Fibroblast of lung (primary cell): ENCODE measurements at places on chromosomes 2 and 18.

DNA sequence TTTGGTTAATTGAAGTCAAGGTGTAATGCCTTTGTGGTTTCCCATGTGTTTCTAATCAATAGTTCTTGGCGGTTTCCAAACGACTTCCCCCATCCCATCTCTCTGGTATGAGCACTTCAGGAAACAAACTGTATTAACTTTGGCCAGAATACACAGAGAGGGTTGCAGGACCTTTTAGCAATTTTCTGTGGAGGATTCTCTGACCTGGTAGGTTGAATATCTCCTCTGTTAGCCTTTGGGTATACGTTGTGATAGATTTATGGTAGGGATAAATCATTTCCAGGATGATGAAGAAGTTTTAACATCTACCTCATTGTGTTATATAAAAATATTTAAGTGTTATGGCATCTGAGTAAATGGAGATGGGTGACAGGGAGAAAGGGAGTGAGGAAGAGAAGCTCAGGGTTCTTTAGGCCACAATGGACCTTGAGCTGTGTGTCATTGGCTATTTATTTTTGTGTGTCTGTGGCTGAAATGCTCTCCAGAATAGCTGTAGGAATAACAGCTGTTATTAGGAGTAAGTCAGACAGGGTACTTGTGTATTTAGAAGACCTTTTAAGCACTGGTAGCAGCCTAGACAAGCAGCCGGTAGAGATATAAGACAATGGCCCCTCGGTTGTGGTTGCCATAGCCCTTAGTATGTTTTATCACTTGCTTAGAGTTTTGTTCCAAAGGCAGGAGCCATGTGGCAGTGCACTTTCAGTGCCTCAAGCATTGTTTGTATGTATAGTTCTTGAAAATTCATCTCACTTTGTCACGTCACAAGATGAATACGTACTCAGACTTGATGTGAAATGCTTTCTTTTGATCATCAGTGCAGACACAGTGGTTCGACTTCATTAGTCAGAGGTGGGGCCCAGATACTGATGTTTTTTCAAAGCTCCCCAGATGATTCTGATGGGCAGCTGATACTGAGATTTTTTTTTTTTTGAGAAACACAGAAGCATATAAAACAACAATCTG, 91.1 kb downstream of the FMNL2 start:
- peak; percentile 59 for DNase-seq

GRCh38 chr2:100235098-100235497, 87.2 kb downstream of the LONRF2 start:
- no peak for DNase-seq

- DNase-seq = peak; percentile 81
Observed at GRCh38 chr2:112794131-112794733, 9.9 kb upstream of the IL1A start.

DNA sequence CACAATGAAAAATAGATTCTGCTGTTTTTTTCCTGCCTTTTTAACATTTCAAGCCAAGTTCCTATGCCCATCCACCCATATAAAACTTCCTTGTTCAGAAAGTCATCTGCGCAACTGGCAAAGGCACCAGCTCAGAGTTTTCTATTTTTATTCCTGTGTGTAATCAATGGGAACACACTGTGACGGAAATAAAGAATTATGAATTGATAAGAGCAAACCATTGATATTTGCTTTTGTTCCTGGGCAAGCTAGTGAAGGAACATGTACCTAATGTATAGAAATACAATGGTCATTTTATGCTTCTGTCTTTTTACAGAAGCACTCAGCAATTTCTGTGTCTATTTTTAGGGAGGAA, 30.8 kb upstream of the AAK1 start:
- DNase-seq = no peak

DNA sequence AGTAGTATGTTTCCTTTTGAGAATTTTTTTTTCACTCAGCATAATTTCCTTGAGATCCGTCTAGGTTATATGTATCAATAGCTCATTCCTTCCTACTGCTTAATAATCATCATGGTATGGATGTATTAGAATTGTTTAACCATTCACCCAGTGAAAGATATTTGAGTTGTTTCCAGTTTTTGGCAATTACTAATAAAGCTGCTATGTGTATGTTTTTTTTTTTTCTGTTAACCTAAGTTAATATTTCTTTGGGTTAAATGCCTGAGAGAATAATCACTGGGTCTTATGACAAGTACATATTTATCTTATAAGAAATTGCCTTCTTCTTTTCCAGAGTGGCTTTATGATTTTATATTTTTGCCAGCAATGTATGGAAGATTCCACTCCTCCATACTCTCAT, 96.4 kb upstream of the ST6GAL2 start:
- peak; percentile 72 for DNase-seq

DNA sequence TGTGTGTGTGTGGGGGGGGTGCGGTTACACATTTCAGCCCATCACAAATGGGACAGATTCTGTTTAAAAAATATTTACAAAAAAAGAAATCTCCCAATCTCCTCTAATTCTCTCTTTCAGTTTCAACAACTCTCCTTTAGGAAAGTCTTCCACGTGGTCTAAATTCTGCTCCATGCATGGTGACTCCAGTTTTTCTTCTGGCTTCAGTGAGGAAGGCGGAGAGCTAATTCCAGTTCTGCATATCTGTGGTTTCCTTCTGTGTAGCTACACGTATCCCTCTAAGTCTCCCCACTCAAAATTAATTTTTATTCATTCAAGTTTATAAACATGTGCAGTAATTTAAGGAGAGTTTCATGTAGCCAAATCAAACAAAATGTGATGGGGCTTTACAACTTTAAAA, 111.6 kb downstream of the SLC4A3 start:
- peak; percentile 75 for DNase-seq

DNA sequence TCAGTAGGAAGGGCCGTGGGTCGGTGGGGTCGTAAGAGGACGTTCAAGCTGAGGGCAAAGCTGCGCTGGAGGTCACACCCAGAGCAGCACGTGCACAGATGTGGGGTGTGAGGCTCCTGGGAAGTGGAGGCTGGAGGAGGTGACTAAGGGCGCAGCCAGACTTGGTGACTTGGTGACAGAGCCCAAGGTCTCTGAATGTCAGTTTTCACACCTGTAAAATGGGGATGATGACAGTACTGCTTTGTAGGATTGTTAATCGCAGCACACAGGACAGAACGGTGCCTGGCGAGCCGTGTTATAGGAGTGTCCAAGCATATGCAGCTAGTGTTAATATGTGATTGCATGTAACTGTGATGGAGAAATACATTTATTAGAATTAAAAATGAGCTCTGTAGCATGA, 40.8 kb downstream of the NTSR2 start:
- no peak for DNase-seq

DNA sequence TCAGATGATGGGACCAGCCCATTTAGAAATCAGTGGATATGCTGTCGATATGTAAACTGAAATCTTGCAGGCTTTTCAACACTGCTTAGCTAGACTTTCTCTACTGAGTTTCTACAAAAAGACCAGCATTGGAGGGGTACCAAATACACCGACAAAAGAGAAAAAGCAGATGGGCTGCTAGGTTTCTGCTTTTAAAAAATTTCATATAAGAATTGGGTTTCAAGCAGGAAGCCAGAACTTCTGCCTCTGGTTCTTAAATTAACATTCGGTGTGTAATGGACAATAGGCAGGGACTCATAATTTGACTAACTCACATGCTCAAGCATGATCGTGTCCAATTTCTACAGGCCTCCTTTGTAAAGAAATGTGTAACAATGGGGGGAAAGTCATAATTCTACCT, 3.1 kb downstream of the ARL4C start:
- DNase-seq = no peak

- DNase-seq = no peak
Observed at GRCh38 chr2:177717831-177718618, 325.5 kb downstream of the AGPS start.

DNA sequence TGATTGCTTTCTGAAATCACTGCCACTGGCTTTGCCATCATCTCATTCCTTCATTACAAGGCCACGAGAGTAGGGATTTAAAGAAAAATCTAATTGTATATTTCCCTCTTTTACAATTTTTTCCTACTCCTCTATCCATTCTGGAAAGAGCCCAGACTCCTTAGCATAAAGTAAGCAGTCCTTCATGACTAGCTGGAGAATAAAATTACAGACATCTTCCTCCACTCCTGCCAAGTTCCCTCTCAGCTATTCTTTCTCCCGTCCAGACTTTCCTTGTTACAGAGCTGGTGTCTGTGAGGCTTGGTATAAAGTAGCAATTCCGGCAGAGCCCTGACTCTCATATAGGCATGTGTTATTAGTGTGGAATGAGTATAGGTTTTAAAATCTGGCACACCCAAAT, 806.8 kb downstream of the PLCL1 start:
- no peak for DNase-seq

- no peak for DNase-seq
Observed at GRCh38 chr18:74290021-74290420, 1.7 kb downstream of the CYB5A start.

DNA sequence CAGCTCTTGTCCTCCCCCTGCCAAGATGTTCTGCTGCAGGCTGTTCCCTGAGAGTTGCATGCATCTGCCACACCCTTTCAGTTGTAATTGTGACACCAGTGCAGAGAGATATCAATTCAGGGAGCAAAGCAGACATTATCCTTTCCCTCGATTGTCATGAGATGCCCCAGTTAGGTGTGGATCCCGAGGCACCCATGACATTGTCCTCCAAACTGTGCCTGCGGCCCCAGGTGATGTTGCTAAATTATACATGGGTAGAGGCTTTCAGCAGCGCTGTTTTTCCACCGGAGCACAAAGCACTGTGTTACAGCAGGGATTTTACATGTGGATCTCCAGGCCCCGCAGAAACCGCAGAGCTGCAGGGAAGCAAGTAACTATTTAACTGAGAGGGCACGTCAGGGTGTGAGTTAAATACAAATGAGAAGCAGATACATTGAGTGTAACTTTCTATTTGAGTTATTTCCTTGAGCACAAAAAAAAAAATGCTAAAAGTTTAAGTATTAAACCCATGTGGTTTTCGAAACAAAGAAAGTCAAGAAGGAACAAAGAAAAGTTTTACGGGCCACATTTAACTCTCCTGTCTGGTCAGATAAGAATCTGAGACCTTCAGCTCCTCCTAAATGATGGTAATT, 90.3 kb upstream of the BCL2L11 start:
- no peak for DNase-seq

- no peak for DNase-seq
Observed at GRCh38 chr18:2610549-2610948, 39.2 kb downstream of the NDC80 start.

- DNase-seq = peak; percentile 29
Observed at GRCh38 chr2:39266139-39266805, 22.5 kb upstream of the CDKL4 start.
